Effector memory CD4-positive, alpha-beta T cell (primary cell): ENCODE measurements at places on chromosomes 13 and 19.
A peak's percentile ranks its signal among the peaks of the same experiment; 100 is the strongest.

DNA sequence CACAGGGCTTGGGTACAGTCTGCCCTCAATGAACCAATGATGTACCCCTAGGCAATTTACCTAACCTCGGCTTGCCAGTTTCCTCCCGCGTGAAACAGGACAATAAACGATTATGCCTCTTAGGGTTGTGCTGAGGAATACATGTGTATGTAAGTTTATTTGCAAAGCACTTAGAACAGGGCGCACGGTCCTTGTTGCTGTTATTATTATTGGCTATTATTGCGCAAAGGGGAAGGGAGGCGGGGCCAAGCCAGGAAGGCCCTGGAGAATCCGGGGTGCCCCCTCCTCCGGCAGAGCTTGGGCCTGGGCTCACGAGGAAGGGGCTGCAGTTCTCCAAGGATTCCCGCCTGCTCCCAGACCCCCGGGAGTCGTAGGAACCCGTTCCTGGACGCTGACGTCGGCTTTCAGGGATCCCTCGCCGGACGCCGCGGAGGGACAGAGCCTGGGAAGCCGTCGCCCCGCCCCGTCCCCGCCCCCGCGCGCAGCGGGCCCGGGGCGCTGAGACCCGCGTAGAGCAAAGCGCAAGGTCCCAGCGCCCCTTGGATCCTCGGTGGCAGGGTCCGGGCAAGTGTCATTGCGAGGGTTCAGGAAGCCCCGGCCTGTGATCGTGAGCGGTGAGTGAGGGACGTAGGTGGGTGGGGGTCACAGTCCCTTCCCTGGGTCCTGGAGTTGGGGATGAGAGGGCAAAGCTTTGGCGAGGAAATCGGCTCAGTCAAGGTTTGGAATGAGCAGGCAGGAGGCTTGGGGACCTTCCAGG lies at the start of gene TMEM91:
TMEM91 (plus strand) TSS at position 293 of the 757 bp plus-strand sequence. CDS start 1,777 bp downstream, outside the sequence.
- DNase-seq, result no peak

- no peak for DNase-seq
Observed at GRCh38 chr19:11106477-11106876, 17.2 kb downstream of the LDLR start.

GRCh38 chr13:98158172-98158899 lies 15.4 kb downstream of the FARP1 start:
- no peak for DNase-seq

DNA sequence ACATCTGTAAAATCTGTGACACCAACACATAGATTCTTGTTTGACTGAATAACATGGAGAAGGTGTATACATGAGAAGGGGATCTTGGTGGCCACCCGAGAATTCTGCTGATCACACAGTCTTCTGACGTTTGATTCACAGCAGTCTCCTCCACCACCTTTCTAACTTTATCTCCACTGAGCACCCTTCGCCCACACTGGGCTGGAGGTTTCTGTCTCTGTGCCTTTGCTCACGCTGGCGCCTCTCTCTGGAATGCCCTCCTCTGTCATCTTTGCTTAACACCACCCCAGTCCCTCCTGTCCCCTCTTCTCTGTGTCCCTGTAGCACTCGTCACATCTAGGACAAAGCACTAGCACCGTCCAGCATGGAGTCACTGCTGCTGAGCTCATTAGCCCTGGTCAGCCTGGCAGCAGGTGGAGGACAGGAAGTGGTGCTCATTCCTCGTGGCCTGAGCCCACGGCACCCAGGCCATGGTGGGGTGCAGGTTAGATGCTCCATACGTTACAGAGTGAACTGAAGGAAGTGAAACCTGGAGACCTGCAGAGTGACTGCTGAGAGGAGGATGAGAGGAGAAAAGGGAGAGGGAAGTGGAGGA lies 384.6 kb downstream of the UQCRFS1 start:
- DNase-seq, result no peak

DNA sequence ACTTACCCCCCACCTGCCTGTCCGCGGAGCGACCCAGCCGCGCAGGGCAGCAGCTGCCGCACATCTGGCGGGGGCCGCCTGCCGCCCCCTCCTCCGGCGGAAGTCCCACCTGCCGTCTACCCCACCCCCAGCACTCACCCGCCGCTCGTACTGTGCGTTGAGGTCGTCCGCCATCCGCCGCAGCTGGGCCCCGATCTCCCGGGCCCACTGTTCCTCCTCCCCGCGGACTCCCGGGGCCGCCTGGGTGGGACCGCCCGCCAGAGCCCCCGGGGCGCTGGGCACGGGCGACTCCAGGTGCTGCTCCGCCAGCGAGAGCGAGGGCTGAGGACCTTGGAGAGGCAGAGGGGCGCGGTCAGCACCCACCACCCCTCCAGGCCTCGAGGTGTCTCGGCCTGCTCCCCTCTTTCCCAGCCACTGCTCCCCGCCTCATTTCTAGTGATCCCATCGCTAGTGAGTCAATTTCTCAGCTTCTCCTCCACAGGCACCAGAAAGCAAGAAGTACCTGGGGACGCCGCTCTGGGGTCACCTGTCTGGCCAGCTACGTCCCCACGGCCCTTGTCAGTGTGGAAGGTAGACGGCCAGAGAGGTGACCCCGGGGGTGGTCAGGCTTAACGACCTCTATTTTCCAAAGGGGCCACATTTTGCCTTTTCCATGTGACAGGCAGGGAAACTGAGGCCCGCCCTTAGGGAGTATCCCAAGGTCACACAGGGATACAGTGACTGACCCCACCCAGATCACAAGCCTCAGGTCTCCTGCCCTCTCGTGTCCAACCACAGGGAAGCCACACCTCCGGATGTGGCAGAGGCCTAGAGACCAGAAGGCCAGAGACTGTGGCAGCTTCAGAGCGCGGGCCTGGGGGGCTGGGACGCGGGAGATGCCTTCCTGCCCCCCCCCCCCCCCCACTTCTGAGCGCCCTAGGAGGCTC lies 4.3 kb downstream of the BBC3 start:
- DNase-seq, result no peak

DNA sequence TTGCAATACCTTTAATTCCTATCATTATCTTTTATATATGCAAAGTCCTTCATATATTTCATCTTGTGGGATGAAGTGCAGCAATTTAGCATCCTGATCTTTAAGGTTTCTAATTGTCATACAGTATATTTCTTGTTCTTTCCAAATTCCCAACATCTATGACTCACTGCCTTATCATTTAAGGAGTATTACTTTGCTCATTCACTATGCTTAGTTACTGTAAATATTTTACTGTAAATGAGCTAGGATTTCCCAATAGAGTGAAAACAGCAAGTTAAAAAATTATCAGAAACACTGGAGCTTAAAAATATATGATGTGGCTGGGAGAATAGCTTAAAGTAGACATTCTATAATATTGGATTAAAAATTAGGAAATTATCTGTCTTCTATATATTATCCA lies 69.9 kb downstream of the SLITRK6 start:
- no peak for DNase-seq

DNA sequence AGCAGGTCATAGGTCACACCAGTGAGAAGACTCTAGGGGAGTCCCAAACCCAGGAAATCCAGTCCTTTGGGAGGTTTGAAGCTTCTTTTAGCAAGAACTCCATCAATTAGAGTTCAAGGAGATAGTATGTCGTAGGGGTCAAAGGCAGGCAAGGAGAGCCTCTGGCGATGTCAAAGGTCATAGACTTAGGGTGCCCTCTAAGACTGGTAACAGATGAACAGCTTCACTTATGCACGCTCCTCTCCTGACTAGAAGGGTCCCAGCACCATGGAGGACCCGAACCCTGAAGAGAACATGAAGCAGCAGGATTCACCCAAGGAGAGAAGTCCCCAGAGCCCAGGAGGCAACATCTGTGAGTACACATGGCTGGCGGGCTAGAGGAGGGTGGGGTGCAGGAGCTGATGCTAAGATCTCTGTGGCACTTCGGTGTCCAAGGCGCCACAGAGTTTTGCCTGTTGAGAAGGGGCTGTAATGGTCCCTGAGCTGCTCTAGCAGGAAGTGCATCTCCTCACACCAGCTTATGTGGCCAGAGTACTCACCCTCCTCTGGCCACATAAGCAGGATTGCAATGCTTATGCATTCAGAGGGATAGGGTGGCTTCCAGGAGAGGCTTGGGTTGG lies 557 bp downstream of the ZNF576 start:
- no peak for DNase-seq

DNA sequence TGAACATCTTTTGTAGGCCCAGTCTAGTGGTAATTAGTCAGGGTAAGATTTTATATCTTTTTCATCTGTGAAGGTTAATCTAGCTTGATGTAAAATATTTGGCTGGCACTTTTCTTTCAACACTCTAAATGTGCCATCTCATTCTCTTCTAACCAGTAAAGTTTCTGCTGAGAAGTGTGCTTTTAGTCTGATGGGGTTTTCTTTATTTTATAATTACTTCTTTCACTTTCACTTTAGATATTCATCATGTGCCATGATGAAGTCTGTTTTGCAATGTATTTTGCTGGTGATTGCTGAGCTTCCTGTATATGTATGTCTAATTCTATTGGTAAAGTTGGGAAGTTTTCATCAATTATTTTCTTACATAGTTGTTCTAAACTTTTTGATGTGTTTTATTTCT lies 31.9 kb downstream of the ZNF726 start:
- no peak for DNase-seq

DNA sequence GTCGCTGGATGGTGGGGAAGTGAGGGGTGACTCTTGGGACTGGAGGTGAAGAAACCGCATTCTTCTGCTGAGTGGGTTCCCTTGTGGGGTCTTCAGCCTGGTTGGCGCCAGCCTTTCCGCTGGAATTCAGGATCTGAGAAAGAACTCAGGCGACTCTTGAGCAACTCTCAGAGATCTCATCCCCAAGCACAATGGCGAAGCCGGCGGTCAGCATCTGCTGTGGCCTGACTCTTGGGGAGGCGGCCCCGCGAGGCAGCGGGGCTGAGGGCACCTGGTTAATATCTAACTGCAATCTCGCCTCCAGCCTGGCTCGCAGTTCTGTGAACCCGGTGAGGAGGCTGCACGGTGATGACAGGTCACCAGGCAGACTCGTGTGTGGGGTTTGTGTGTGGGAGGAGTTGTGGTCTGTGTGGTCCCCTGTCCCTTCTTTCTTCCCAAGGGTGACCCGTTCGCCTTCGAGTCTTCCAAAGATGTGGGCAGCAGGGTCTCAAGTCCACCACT lies 883 bp downstream of the ZNF441 start:
- DNase-seq, result no peak

GRCh38 chr19:10076535-10076934 lies 9.6 kb upstream of the SHFL start:
- DNase-seq, result no peak

GRCh38 chr13:99266827-99267226 lies 8.6 kb upstream of the GPR18 start:
- DNase-seq, result no peak

DNA sequence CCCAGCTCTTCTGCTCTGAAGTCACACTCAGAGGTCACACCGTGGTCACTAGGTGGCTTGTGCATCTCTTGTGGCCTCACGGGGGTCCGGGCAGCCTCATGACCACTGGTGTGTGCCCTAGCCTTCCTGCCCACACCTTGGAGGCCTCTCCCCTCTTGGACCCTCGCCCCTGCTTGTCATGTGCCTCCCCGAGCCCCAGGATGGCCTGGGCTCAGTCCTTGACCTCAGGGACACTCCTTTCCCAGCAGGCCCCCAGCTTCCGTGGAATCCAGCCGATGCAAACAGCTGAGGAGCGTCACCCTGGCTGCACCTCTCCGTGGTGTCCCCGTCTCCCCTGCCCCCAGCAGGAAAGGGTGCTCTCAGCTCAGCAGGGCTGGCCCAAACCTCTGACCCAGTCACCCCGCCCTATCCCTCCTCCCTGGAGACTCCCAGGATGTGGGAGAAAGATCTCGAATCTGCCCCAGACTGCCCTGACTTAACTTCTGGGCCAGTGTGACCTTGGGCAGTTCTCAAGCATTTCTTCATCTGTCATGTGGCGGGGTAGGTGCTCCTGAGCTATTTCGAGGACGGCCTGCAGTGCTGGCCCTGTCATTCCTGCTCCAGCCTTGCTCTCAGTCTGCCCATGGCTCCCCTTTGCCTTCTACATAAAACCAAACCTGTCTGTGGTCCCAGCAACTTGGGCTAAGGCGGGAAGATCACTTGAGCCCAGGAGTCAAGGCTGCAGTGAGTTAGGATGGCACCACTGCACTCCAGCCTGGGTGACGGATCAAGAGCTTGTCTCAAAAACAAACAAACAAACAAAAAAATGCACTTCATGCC lies 4.6 kb upstream of the SLC25A42 start:
- no peak for DNase-seq

DNA sequence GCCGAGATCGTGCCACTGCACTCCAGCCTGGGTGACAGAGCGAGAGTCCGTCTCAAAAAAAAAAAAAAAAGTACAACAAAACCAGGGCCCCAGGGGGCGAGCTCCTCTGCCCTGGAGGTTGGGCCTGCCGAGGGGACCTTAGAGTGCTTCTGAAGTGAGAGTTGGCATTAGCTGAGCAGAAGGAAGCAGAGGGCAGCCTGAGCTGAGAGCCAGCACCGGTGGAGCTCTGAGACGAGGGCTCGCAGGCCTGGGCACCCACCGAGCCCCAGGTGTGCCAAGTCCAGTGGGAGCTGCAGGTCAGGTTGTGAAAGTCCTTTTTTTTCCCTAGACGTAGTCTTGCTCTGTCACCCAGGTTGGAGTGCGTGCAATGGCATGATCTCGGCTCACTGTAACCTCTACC lies 46.0 kb downstream of the KDM4B start:
- DNase-seq, result no peak

GRCh38 chr19:51108805-51109146 lies 567 bp upstream of the CTU1 start:
- no peak for DNase-seq

DNA sequence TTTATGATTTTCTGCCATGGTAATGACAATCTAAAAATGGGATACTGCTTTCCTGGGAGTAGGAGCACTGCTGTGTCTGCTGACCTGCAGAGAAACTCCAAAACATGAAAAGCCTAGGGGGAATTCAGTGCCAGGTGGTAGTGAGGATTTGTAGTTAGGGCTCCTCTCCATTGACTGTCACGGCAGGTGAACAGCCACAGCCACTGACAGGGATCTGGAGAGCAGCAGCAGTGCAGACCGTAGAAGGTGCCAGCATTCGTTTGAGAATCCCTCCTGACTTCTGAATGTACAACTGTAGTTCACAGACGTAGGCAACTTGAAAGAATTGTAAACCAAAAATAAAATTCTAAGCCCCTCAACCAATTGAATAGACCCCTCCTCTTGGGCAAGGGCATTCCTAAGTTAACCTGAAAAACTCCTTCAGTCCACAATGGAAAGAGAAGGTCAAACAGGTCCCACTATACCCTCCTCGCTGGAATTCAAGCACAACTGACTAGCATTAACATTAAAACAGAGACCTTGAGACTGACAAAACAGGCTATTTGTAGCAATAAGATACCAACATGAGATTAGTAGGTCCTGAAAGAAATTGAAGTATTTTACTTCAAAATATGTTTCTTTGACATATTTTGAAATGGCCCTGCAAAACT lies 1328.8 kb downstream of the OLFM4 start:
- no peak for DNase-seq

- DNase-seq, result peak; percentile 15
Observed at GRCh38 chr13:52968074-52968700, 60.4 kb upstream of the OLFM4 start.

GRCh38 chr19:13381827-13382632 lies 124.2 kb downstream of the CACNA1A start:
- no peak for DNase-seq

DNA sequence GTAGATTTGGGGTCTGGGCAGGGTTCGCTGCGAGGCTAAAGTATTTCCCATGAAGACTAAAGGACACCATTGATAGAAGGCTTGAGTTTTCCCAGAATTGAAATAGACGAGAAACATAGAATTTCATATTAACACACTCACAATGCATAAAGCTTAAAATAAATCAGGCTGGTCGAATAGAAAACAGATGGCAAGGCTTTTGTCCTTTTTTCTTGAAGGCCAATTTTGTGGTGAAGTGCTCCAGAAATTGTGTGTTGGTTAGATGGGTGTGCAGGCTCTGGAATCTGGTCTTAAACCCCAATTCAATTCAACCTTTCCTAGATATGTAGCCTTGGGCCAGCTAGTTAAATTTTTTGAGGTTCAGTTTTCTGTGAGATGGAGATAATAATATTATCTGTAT lies 56.9 kb upstream of the LRCH1 start:
- DNase-seq, result no peak
